GOT3 (cell line): ENCODE measurements at places on chromosomes 3 and 15.

- DNase-seq = no peak
Observed at GRCh38 chr15:48273049-48273448, 58.2 kb upstream of the DUT start.

DNA sequence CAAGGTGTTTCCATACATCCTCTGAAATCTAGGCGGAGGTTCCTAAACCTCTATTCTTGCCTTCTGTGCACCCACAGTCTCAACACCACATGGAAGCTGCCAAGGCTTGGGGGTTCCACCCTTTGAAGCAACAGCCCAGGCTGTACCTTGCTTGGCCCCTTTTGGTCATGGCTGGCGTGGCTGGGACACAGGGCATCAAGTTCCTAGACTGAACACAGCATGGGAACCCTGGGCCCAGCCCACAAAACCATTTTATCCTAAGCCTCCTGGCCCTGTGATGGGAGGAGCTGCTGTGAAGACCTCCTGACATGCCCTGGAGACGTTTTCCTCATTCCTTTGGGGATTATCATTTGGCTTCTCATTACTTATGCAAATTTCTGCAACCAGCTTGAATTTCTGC, 739.0 kb upstream of the NECTIN3 start:
- DNase-seq = no peak

GRCh38 chr3:158711886-158712285, 20.4 kb downstream of the RARRES1 start:
- no peak for DNase-seq

- no peak for DNase-seq
Observed at GRCh38 chr3:60217156-60217911, 1033.9 kb downstream of the FHIT start.

- no peak for DNase-seq
Observed at GRCh38 chr15:81865850-81866537, 179.8 kb downstream of the MEX3B start.

GRCh38 chr3:69322158-69322509, 63.8 kb downstream of the FRMD4B start:
- DNase-seq = no peak

DNA sequence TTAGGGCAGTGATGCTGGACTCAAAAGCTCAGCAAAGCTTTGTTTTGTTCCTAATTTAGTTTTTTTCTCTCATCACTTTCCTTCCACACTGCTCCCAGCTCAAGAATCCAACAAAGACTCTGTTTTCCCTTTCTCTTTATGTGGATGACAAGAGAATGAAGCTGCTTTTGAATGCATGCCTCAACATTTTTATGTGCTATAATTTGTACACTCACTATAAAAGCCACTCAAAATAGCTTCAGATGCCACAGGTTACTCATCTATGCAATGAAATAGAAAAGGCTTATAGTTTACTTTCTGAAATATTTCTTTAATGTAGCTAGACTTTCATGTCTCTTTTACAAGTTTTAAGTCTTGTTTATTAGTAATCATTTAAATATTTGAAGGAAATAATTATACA, 714.9 kb downstream of the OTOL1 start:
- DNase-seq = no peak

DNA sequence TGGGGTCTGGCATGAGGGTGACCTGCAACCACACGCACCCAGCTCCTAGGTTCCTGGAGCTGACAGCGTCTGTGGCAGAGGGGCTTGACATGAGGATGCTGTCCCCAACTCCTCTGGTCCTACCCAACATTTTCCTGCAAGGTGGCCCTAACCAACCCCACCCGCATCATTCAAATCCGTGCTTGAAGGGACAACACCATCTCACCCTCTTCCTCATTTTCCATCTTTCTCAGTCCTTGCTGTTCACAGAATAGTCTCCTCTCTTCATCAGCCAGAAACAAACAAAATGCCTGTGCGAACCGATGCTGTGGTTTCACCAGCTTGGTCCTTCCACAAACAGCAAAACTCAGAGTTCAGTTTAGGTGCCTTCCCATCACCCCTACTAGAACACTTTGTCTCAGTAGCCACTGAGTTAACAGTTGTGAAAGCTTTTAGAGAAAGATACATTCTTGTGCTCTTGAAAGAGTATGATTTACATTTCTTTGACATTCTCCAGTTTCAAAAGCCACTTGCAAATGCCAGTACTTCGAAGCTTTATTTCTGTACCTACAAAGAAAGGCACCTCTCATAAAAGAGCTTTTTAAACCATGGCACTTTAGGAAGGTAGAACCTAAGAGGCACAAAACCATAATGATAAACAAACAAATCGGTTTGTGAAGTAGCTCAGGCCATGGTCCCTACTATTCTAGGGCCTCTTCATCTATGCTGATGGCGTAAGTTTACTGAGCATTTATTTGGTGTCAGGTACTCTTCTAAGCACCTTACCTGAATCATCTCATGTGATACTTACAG, 360.1 kb downstream of the SHQ1 start:
- DNase-seq = no peak

DNA sequence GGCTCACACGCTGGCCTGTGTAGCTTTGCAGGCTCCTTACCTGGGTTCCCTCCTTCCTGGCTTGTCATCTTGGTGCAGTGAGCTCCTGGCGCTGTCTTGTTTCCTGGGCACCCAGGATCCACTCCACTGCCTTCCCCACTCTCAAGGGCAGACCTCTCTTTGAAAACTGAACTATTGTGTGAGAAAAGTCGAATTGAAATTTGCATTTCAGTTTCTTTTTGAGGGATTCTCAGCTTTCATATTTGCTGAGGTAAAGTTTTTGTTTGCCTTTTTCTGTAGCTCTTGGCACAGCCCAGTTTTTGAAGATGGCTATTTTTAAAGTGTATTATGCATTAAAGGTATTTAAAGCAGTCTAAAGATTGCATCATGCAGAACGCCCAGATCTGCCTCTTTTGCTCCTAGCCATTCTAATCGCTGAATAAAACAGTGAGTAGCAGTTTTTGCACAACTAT, 70.1 kb downstream of the CCK start:
- DNase-seq = no peak

DNA sequence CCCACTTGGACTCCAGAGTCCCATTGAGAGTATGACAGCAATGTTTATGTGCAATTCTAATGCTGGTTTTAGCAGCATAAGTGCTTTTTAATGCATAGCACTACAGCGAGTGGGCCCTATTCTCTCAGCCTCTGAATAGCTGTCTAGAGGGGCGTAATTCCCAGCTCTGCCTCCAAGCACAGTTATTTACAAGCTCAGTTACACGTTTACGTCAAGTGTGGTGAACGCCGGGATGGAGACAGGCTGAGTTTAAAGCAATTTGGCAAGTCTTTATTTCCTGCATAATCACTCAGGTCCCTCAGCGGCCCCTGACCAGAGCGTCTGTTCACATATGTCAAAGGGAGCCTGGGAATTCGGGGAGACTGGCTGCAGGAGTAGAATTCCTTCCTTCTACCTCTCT, 43.9 kb downstream of the SOX14 start:
- DNase-seq = no peak

DNA sequence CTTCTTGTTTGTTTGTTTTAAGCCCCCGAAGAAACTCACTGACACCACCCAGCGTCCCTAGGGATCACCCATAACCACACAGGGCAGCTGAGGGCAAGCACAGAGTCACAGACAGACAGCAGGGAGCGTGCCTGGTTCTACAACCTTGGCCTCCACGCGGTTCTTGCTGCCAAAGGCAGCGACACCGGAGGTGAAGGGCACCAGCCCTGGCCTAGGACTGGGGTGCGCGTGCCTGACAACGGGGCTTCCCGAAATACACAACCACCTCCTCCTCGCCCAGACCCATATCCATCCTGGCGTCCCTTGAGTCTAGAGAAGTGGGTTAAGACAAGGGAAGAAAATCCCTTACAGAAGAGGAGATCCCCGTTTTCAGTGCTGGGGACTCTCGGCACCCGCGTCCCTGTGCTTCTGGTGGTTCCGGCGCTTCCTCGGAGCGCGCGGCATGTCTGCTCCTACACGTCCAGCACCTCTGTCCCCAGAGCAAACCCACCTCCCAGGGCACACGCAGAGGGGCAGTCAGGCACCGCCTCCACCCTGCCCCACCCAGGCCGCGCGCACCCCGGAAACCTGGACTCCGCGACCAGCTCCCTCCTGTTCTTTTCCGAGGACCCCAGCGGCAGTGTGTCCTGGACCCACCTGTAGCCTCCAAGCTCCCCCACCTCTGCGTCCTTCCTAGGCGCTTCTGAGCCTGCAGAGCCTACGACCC, 911 bp downstream of the RFTN1 start:
- DNase-seq = no peak

DNA sequence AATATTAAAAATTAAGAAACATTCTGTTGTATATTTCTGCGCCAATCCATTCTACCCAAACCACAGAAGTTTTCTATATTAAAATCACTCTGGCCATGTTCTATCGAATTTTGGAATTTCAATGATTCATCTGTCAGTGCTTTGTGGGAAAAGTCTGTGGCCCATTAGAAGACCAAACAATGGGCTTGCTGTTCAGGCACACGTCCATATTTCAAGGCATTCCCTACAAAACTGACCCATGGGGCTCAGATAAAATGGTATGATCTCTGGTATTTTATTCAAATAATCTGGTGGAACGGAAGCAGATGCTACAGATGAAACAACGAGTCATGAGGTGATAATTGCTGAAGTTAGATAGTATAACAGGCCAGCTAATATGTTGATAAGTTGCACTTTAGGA, 12.4 kb downstream of the NPHP3 start:
- DNase-seq = no peak

DNA sequence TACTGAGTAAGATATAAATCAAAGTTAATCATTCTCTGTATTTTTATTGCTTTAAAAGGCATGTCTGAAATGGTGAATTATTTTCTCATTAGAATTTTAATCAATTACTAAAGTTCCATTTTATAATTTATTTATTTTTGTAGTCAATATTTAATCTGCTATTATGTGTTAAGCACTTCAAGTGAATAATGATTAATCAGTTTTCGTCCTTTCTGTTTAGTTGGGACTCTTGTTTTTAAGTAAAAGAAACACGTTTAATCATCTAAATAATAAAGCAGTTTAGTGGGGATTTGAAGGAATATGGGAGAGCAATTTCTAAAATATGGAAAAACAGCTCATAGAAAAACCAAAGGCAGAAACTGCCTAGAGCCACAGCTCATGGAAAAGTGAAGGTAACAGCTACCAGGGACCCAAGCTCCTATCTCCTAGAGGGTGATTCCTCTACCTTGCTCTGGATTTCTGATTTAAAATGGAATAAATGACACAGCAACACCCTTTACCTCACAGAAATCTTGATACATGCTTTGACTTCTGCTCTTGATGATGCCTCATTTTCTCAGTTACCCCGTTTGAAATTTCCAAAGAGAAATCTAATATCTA, 28.0 kb upstream of the SUCNR1 start:
- DNase-seq = no peak

GRCh38 chr15:60737217-60737616, 258.3 kb upstream of the ICE2 start:
- DNase-seq = no peak

DNA sequence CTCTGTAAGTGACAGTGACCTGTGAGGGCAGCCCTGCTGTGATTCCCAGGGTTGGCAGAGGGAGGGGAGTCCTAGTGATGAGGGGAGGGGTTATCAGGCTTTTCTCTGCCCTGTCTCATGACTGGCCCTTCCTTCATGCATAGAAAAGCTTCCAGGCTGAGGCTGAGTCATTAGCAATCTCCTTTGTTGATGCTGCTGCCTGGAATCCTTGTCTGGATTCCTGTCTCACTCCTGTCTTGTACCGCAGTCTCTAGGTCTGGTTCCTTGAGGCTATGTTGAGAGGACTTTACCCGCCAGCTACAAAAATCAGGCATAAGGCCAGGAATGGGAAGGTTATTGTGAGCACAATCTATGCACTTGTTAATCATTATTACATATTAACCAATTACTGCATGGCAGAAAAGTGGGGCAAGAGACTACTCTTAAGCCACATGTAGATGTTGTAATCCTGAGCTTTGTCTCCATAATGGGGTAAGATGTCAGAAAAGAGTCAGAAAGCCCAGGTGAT, 7.2 kb downstream of the KLHL6 start:
- no peak for DNase-seq

DNA sequence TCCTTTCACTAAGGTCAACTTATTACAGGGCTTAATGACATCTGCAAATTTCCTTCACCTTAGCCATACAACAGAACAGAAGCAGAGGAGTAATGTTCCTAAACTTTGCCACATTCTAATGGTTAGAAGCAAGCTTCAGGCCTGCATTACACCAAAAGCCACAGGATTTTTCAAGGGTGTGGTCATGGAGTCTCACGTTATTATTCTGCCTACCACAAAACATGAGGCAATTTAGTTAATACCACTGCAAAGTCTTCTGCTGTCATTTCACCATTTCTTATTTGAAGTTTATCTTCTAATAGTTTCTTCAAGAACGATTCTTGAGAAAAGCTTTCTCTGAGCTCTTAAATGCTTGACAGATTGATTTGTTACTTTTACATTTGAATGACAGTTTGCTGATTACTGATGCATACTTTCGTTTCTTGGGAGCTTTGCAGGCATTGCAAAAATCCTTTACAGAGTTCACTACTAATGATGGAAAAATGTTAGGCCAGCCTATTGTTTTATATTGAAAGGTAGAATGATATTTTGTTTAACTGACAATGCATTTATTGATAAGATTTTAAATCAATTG, 1257.1 kb downstream of the NSUN3 start:
- no peak for DNase-seq

- DNase-seq = no peak
Observed at GRCh38 chr15:60323322-60323721, 74.5 kb downstream of the ANXA2 start.

DNA sequence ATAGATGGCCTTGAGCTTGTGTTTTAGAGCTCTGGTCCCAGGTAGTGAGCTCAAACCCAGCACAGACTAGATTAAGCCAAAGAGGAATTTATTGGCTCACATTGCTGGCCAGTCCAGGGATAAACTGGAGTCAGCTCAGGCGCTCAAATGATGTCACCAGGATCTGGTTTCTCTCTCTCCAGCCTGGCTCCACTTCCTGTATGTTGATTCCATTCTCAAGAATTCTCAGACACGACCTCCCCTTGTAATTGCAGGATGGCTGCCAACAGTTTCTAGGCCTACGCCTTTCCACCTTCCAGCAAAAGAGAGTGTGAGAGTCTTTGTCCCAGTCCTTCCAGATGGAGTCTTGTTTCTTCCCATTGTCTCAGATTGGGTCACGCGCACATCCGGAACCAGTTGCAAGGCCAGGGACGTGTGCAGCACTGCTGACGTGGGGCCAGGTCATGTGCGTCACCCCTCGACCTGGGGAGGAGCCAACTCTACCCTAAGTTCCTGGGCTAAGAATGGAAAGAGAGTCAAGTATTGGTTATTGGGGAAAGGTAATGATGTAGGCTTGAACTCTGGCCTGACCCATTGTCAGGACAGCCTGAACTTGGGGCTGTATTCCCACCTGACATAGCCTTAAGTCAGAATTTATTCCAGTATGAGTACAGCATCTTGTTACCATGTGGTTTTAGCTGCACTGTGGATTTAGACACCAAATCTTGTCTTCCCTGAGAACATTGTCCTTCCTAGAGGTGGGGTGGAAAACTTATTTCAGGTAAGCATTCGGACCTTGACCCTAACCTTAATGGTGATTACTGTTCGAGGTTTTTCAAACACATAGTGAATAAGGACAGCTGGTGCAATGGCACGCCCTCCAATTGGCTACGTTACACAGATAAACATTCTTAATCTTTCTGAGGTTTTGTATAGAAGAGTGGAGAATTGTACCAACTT, 31.6 kb downstream of the CACNA1D start:
- no peak for DNase-seq

GRCh38 chr15:100224206-100225185, 117.3 kb downstream of the ADAMTS17 start:
- no peak for DNase-seq

- no peak for DNase-seq
Observed at GRCh38 chr15:67080900-67081431, 15.6 kb downstream of the SMAD3 start.

- DNase-seq = no peak
Observed at GRCh38 chr3:124263168-124263567, 271.2 kb upstream of the ROPN1 start.

GRCh38 chr3:116339441-116340028, 105.8 kb downstream of the LSAMP start:
- DNase-seq = no peak
